ENCODE measurements at places on chromosomes 4 and X. TPM values are rescaled to one million over a fixed set of nuclear protein-coding genes. Genes with fewer than 3 reads are reported as not detected.

Gene PNCK
- 0.92 TPM for total RNA-seq

Gene GUCY1A1
- 6.8 TPM for total RNA-seq

DNA sequence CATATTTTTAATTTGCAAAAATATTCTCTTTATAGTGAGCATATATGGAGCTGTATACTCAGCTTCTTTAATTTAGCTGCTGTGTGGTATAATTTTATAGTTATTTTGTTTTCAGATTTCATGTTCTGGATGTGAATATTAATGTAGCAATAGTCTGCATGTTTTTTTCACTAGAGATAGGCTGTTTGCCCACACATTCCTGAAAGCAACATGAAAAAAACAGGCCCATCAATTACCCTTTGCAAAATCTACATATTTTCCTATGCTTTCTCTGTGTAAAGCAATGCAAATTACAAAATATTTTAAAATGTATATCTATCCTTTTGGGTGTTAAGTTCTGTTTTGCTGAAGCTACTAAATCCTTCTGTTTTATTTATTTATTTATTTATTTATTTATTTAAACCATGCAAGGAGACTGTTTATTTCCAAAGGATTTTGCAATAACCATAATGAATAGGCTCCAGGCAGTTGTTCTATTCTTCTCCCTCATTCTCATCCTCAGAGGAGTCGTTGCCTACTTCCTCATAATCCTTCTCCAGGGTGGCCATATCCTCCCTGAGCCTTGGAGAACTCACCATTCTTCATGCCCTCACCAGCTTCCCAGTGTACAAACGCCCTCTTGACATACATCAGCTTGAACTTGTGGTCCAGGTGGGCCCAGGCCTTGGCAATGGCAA is 277.1 kb downstream of the ANKRD50 start:
- DNase-seq: no peak
- H3K27me3 ChIP-seq: no peaks in the 10 kb centered on the region
- no peaks in the 10 kb centered on the region for H3K36me3 ChIP-seq
- no peak overlapping the region for H3K4me3 ChIP-seq
- H3K27ac ChIP-seq: no peak overlapping the region

- H3K36me3 ChIP-seq: no peaks in the 10 kb centered on the region
- DNase-seq: no peak
- H3K27ac ChIP-seq: no peak overlapping the region
These were observed 14.6 kb downstream of the PLP1 start for GRCh38 chrX:103791228-103791627.

Gene CLDN22
- total RNA-seq: not detected

Gene ARHGEF6
- 59.2 TPM for total RNA-seq

- H3K27me3 ChIP-seq: no peaks in the 10 kb centered on the region
- H3K36me3 ChIP-seq: no peaks in the 10 kb centered on the region
- no peak overlapping the region for H3K4me3 ChIP-seq
- H3K27ac ChIP-seq: peak overlapping the region; percentile 97
- peaks cover 58% of the 10 kb centered on the region for H3K4me1 ChIP-seq
These were observed 11.2 kb upstream of the ABLIM2 start for GRCh38 chr4:8169763-8170162.

- H3K27me3 ChIP-seq: no peaks in the 10 kb centered on the region
- DNase-seq: no peak
- no peak overlapping the region for H3K4me3 ChIP-seq
- H3K36me3 ChIP-seq: no peaks in the 10 kb centered on the region
- H3K27ac ChIP-seq: no peak overlapping the region
These were observed 43.0 kb downstream of the AMELX start for GRCh38 chrX:11336201-11336600.

GRCh38 chrX:13994104-13994503 is 35.6 kb downstream of the GEMIN8 start:
- no peaks in the 10 kb centered on the region for H3K36me3 ChIP-seq
- no peak overlapping the region for H3K27ac ChIP-seq
- no peak for DNase-seq
- H3K4me1 ChIP-seq: no peaks in the 10 kb centered on the region
- H3K4me3 ChIP-seq: no peak overlapping the region
- no peaks in the 10 kb centered on the region for H3K27me3 ChIP-seq

Gene DGKK
- not detected for total RNA-seq

DNA sequence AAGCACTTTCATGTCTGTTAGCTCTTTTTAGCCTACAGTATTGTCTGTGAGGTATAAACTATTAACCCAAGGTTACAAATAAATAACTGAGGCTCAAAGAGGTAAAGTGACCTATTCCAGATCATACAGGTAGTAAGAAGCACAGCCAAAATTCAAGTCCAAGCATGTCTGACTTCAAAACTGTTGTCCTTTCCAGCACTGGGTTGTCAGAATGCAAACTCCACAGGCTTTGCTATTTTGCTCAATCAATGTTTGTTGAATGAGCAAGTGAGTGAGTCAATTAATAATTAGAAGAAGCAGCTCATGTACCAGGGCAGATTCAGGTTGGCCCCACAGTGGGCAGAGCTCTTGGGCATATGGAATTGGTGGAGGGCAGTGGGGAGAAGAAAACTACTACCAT is 134.1 kb upstream of the ARHGEF9 start:
- peaks cover 9% of the 10 kb centered on the region for H3K27me3 ChIP-seq
- no peak for DNase-seq
- no peaks in the 10 kb centered on the region for H3K4me1 ChIP-seq
- H3K36me3 ChIP-seq: no peaks in the 10 kb centered on the region
- H3K4me3 ChIP-seq: no peak overlapping the region

- no peak for DNase-seq
- no peaks in the 10 kb centered on the region for H3K27me3 ChIP-seq
- H3K4me3 ChIP-seq: no peak overlapping the region
- no peaks in the 10 kb centered on the region for H3K4me1 ChIP-seq
- H3K36me3 ChIP-seq: no peaks in the 10 kb centered on the region
These were observed 44.6 kb upstream of the LINC00632 start for GRCh38 chrX:140664939-140665338.

- H3K4me3 ChIP-seq: no peak overlapping the region
- H3K27me3 ChIP-seq: no peaks in the 10 kb centered on the region
- H3K36me3 ChIP-seq: no peaks in the 10 kb centered on the region
- H3K4me1 ChIP-seq: no peaks in the 10 kb centered on the region
These were observed 69.2 kb downstream of the MTNR1A start for GRCh38 chr4:186486172-186486571.

DNA sequence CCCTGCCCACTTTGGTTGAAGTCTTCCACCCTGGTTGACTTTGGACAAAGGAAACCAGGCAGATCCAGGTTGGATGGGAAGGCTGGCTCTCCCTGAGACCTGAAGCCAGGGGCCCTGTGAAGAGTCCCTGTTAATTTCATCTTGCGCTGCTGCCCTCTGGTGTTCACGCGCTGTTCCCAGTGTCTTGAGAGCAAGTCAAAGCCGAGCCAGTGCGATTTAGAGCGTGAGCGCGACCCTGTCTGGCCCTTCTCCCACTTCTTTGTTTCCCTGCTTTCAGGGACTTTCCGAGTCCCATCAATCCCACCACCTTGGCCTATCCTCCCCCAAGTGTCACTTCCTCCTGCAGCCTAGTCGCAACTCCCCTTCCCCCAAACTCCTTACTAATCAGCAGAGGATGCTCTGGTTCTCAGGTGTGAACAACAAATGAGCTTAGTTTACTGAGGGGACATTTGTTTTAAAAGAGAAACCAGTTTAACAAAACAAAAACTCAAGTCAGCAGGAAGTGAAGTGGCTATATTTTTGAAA is 25.8 kb upstream of the CHRNA9 start:
- no peak overlapping the region for H3K4me3 ChIP-seq
- H3K4me1 ChIP-seq: no peaks in the 10 kb centered on the region
- H3K36me3 ChIP-seq: no peaks in the 10 kb centered on the region
- no peak overlapping the region for H3K27ac ChIP-seq
- peak; percentile 85 for DNase-seq

- H3K4me3 ChIP-seq: no peak overlapping the region
- H3K27ac ChIP-seq: no peak overlapping the region
- no peaks in the 10 kb centered on the region for H3K27me3 ChIP-seq
- DNase-seq: no peak
- H3K4me1 ChIP-seq: no peaks in the 10 kb centered on the region
These were observed 401.2 kb downstream of the TLL1 start for GRCh38 chr4:166274136-166274761.

DNA sequence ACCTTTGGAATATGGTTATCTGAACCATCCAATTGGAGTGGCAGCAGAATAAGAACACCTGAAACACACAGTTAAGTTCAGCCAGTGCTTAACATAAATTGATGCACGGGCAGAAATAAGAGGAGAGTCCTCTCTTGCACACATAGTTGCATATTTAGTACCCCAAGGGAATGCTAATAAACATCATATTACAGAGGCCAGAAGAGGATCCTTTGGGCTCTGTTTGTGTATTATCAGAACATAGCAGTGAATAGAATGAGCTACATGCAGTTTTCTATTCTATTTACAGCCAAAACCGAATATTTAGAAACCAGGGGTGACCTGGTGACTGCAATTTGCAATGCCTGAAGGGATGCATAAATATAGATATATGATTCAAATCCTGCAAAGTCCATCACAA is 300.8 kb upstream of the GALNT7 start:
- no peaks in the 10 kb centered on the region for H3K27me3 ChIP-seq
- H3K4me3 ChIP-seq: no peak overlapping the region
- H3K36me3 ChIP-seq: no peaks in the 10 kb centered on the region

DNA sequence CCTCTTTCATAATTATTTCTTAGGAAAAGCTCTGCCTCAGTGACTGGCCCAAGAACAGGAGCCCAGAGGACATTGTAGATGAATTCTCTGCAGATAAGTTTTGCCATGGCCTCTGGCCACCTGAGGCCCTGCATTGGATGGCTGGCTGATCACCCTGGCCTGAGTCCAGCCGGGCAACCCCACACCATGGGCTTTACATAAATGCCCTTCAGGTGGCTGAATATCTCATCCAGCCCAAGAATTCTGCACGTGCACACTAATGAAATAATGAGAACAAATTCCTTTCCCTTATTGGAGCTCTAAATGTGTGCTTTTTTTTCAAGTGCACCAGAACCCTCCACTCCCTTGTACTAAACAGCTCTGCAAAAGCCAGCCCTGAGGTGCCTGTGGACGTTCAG is 65.7 kb downstream of the IRF2 start:
- peaks cover 7% of the 10 kb centered on the region for H3K36me3 ChIP-seq
- peak overlapping the region; percentile 62 for H3K27ac ChIP-seq
- H3K4me1 ChIP-seq: peaks cover 43% of the 10 kb centered on the region
- no peak for DNase-seq
- no peaks in the 10 kb centered on the region for H3K27me3 ChIP-seq

DNA sequence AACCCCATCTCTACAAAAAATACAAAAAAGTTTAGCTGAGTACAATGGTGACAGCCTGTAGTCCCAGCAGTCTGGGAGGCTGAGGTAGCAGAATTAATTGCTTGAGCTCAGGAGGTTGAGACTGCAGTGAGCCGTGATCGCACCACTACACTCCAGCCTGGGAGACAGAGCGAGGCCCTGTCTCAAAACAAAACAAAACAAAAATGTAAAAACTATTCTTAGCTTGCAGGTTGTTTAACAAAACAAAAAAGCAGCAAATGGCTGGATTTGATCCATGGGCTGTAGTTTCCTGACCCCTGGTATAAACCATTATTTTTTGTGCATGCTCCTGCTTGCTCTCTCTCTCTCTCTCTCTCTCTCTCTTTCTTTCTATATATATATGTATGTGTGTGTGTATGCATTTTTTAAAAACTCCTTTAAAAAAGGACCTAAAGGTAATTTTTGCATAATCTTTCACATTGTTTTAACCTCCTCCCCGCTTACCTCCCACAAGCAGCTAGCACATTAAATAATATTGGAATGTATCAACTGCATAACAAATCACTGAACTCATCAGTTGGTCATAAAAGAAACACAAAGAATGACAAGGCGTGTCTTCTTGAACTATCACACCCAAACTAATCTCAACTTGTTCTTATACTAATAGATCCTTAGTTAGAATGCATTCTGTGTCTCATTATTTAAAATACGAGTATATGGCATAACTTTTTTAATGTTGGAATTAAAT is 4.8 kb downstream of the AREG start:
- no peaks in the 10 kb centered on the region for H3K36me3 ChIP-seq
- H3K4me3 ChIP-seq: no peak overlapping the region
- H3K27ac ChIP-seq: no peak overlapping the region
- no peak for DNase-seq
- peaks cover 17% of the 10 kb centered on the region for H3K27me3 ChIP-seq

DNA sequence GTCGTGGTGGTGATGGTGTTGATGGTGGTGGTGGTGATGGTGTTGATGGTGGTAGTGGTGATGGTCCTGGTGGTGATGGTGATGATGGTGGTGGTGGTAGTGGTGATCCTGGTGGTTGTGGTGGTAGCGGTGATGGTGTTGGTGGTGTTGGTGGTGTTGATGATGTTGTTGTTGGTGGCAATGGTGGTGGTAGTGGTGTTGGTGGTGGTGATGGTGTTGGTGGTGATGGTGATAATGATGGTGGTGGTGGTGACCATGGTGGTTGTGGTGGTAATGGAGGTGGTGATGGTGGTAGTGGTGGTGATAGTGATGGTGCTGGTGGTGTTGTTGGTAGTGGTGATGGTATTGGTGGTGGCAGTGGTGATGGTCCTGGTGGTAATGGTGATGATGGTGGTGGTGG is 49.1 kb downstream of the TLR10 start:
- no peak overlapping the region for H3K27ac ChIP-seq
- no peaks in the 10 kb centered on the region for H3K4me1 ChIP-seq
- no peak for DNase-seq
- H3K27me3 ChIP-seq: no peaks in the 10 kb centered on the region
- no peaks in the 10 kb centered on the region for H3K36me3 ChIP-seq

Gene GPRASP1
- 7.2 TPM for total RNA-seq

Gene MAGEA1
- total RNA-seq: not detected

GRCh38 chr4:57612279-57612678 is 502.1 kb upstream of the IGFBP7 start:
- H3K27ac ChIP-seq: no peak overlapping the region
- no peaks in the 10 kb centered on the region for H3K4me1 ChIP-seq
- no peak for DNase-seq
- H3K36me3 ChIP-seq: no peaks in the 10 kb centered on the region
- no peaks in the 10 kb centered on the region for H3K27me3 ChIP-seq
- no peak overlapping the region for H3K4me3 ChIP-seq

All from psoas muscle (tissue), 8 donors.